ENCODE measurements at places on chromosomes 7 and 10. TPM values are rescaled to one million over a fixed set of nuclear protein-coding genes. Genes with fewer than 3 reads are reported as not detected.

Gene NUDCD3
- total RNA-seq, result 96.9 TPM

Gene SFRP4
- not detected for total RNA-seq

Gene CPED1
- 0.88 TPM for total RNA-seq

Gene AGAP9
- total RNA-seq, result 4.3 TPM

Gene TMEM176A
- total RNA-seq, result not detected

Gene ANKRD1
- total RNA-seq, result 34.6 TPM

Gene SORCS1
- total RNA-seq, result 6.6 TPM

Gene FAM25C
- total RNA-seq, result 2.2 TPM

Gene GOLGA7B
- total RNA-seq, result 3.4 TPM

Gene SEM1
- total RNA-seq, result 362 TPM

All from A375 (cell line).